Endodermal cell (in vitro differentiated cells): ENCODE measurements at places on chromosomes 4 and X.

DNA sequence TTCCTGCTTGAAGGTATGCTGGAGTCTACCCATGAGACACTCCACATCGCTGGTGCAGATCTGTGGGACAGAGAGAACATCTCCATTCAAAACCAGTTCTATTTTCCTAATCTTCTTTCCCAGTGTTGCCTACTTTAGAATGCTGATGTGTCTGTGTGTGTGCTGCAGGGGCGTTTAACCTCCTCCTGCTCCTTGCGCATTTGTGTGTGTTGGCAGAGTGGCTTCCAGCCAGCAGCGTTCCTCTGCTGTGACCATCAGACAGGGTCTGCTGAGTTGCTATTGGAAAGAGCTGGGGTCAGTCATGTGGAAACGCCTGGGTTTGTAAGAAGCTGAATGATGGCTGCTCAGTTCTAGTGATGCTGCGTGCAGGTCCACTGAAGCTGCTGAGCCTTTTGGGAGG is 223.6 kb downstream of the RBMX2 start:
- no peak for DNase-seq

- no peak for DNase-seq
Measured at GRCh38 chr4:184968366-184968765, 49.9 kb upstream of the HELT start.

DNA sequence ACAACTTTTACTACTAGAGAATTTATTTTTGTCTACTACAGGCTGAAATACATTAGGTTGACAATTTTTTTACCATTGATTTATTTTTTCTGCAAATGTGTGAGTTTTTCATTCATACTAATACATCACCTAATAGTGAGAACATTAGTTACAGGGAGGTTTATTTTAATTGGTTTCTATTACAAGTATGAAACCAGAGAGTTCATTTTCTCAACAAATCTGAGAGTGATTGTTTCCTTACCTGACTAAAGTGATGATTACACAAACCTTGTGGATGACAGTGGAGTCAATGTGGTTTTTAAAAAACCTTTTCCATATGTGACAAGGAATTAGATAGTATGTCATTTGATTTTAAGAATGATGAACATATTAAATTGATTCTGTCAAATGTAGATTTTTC is 227.4 kb downstream of the PALLD start:
- DNase-seq: no peak

DNA sequence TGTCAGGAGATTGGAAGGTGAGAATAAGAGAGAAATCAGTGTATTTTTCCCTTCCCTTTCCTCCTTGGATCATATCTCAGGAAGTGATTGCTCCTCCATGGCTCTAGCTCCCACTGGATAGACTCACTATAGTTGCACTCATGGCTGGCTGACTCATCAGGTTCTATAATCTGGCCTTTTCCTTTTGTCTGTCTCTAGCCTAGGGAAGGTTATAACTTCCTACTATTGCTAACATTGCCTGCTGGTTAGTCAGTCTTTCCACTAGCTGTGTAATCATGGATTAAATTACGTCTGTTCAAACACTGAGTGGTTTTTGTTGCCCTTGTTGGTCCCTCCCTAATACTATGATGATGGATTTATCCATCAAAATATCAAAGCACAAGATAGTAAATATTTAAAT is 195.5 kb upstream of the VEGFC start:
- DNase-seq: no peak

DNA sequence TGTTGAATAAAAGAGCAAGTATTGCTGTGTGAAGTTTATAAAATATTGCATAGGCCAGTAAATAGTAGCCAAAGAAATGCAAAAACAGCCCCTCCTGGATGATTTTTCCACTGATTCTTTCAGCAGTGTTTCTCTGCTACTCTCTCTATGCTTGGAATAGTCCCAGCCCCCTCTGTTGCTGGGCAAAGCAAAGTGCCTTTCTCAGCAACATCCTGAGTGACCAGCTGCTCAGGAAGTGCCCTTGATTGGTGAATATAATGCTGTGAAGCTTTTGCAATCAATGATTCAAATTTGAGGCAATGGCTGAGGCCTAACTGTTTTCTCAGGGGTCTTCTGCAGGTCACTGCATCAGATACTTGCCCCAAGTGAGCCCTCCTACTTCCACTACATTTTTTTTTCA is 656.7 kb downstream of the ZNF674 start:
- no peak for DNase-seq

DNA sequence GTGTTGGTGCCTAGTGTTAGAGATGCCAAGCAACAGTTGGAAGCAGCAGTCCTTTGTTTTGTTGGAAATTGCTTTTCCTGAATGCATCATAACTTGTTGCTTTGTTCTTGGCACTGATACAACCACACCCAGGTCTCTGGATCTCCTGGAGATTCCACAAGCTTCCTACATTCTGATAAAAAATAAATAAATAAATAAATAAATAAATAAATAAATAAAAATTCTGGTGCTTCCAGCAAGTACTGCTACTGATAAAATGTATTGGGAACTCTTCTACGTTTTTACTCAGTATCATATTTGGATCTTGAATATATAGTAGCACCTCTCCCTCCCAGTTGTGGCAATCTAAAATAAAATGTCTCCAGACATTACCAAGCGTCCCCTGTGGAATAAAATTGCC is 62.7 kb upstream of the GRID2 start:
- DNase-seq: no peak

DNA sequence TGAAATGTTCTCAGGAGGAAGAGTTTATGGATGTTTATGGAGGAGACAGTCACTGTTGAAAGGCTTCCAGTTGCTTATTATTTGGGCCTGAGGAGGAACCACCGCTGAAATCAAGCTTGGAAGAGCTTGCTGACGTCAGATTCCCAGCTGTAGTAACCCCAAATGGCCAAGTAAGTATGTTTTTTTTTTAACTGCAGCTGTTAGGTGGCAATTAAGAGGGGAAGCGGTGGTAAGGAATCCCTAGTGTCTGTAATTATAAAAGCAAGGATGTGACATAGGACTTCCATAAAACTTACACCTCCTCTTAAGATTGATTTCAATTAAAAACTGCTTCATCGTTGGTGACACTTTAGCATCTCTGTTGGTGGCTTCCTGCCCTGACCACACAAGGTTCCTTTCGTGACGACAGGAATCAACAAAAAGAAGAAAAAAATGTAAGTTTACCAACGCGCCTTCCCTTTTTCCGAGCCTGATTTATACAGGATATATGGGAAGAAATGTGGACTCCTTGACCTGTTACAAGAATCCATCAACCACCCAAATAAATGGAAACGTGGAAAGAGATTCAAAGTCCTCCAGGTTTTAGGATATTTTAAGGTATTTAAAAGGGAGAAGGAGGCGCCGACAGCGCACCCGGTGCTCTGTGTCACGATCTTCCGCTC is 884 bp downstream of the RELL1 start:
- DNase-seq: no peak

- DNase-seq: no peak
Measured at GRCh38 chrX:23390979-23391378, 56.3 kb downstream of the PTCHD1 start.

DNA sequence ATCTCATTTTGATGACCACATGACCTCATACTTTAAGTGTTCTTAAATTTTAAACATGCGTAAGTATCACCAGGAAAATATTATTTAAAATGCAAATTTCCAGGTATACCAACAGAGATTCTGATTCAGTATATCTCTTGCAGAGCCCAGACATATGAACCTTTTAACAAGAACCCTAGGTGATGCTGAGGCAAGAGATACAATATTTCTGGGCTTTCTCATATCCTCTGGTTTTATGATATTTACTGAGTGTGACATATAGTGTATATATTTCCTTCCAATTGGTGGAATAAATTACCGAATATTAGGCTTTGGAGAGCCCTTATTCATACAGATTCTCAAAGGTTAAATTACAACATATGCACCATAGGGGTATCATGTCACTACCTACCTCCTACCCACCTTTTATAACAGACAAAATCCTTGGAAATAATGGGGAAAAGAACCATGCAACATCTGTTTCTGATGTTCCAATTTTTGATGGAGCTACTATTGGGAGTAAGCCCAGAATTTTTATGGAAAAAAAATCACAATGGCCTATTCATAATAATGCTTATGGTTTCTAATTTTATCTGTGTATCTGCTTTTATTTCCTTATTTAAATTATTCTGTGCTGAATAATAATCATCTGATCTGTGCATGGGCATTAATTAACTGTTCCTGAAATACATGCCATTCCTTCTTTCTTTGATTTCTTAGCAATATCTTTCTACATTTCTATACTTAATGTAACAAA is 27.1 kb downstream of the KCTD8 start:
- DNase-seq: no peak

DNA sequence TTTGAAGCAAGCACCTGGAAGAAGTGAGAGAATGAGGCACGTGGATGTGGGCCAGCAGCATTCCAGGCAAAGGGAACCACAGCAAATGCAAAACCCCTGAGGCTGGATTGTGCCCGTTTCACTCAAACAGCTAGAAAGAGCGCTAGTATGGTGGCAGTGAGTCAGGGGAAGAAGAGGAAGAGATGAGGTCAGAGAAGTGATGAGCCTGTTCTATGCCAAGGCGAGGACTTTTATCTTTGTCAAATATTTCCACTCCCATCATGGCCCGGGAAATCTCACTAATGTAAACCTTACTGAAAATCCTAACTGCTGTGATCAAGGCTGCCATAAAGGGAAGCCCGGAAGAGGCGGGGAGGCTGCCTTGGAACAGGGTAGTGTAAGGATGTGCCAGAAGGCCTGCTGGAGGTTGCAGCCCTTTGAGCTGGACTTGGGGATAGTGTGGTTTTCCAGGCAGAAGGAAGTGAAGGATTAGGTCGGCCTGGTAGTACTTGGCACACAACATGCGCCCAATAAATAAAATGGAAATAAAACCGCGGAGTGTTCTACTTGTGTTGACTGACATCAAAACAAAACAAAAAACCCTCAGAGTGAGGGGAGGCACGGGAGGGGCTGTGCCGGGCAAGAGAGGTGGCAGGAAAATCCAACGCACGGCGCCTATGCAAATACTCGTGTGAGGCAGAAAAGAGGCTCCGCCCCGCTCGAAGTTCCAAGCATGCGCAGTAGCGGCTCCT is 1.2 kb upstream of the CDK16 start:
- DNase-seq: no peak

- DNase-seq: no peak
Measured at GRCh38 chr4:180152831-180153230, 2090.4 kb upstream of the TENM3 start.

- DNase-seq: no peak
Measured at GRCh38 chr4:74540193-74540592, 95.3 kb downstream of the AREG start.

DNA sequence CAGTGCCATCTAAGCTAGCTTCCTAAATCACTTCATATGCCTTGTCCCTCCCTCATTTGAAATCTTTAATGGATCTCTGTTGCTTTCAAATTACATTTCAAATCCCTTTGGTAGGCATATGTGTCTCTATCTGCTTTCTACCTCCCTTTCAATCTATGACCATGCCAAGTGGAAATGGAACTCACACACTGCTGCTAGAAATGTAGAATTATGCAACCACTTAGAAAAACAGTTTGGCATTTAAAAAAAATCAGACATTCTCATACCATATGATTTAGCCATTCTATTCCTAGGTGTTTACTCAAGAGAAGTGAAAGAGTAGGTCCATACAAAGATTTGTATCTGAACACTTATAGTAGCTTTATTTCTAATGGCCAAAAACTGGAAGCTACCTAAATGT is 413.5 kb upstream of the INTU start:
- DNase-seq: no peak

GRCh38 chr4:6608758-6609414 is 31.6 kb upstream of the MRFAP1 start:
- peak; percentile 75 for DNase-seq

- no peak for DNase-seq
Measured at GRCh38 chrX:102765217-102765616, 44.7 kb downstream of the GPRASP3 start.

DNA sequence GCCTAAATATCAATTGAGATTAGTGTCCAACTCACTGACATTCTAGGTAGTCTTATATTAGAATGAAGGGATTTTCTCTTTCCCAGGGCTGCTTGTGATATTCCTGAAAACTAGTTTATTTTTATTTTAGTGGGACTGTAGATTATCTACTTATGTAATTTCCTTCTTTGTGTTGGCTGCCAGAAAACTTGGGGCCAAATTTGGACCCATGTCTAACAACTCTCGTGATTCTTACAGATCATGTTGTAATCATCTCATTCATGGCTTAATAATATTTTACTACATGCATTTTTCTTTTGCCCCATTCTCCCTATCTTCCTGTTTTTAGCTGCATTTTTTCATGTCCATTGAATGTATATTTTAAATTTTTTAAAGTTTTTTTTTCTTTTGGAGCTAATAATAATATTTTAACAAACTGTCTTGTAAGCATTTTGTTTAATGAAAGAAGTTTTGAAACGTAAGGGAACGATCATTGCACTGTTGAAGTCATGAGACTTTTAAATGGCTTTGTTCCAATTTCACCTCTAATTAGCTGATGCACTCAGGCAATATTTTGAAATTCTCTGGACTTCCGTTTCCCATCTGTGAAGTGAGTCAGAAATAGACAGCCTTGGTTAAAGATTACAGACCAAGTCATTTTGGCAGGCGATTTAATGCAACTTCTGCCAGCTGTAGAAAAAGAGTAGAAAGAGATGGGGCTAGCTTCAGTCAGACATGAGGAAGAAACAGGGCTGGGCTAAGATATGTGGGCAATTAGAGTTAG is 14.3 kb upstream of the TDO2 start:
- DNase-seq: no peak

- peak; percentile 90 for DNase-seq
Measured at GRCh38 chr4:110196206-110196870, 2.1 kb downstream of the ELOVL6 start.

GRCh38 chr4:98546910-98547594 is 111.4 kb downstream of the TSPAN5 start:
- DNase-seq: no peak

- DNase-seq: no peak
Measured at GRCh38 chrX:139877710-139878414, 55.0 kb downstream of the ATP11C start.

- no peak for DNase-seq
Measured at GRCh38 chrX:73868916-73869315, 305.9 kb downstream of the CHIC1 start.

DNA sequence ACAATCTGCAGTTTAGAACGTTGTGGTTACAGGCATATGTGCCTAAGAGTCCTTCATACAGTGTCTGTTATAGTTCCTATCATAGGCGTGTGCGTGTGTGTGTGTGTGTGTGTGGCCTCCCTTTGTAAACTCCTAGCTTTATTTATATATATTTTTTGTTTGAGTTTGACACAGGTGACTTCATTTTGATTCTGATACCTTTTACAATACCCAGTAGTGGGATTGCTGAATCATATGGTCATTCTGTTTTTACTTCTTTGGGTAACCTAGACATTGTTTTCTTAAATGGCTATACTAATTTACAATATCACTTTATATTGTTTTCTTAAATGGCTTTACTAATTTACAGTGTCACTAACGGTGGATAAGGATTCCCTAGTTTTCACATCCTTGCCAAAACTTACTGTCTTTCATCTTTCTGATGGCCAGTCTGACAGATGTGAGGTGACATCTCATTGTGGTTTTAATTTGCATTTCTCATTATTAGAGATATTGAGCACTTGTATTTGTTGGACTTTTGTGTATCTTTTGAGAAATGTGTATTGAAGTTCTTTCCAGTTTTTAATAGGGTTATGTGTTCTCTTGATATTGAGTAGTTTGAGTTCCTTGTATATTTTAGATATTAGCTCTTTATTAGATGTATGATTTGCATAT is 211.1 kb upstream of the NUDT6 start:
- DNase-seq: no peak
